ENCODE measurements at places on chromosomes 4 and X.
A peak's percentile ranks its signal among the peaks of the same experiment; 100 is the strongest.

DNA sequence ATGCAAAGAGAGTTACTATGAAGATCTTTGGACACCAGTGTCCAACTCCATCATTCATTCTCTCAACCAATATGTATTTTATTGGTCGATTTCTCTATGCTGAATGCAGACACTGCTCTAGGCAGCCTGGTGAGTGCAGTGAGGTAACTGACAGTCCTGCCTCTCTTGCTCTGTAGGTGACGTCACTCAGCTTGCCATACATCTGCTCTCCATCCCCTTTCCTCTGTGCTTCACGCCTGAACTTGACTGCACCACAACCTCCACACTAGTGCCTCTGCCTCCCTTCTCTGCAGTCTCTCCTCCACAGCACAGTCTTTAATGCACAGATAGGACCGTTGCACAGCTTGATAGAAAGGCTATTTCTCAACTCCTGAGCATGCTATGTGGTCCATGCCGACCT, 344.9 kb upstream of the NOCT start:
- no peak for DNase-seq

- no peak for DNase-seq
Observed at GRCh38 chrX:1537031-1537715, at the start of gene P2RY8. Gene P2RY8, minus strand, starts transcription at chrX:1537185. Its CDS starts 70,627 bp downstream, at chrX:1466558.

GRCh38 chrX:150635952-150636351, 57.2 kb upstream of the MTMR1 start:
- DNase-seq: no peak

- DNase-seq: peak; percentile 60
Observed at GRCh38 chr4:52263607-52264006, 212.5 kb downstream of the SPATA18 start.

DNA sequence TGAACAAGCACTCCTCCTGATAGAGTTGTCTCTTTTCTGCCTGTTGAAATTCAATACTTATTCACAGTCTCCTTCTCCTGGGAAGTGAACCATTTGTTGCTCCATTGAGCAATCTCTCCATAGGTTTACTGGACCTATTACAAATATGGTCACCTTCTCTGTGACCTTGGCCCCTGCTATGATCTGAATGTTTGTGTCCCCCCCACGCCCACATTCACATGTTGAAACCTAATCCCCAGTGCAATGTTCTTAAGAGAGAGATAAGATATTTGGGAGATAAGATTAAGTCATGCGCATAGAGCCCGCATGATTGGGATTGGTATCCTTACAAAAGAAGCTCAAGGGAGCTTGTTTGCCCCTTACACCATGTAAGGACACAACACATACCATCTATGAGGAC, 54.1 kb upstream of the GABRE start:
- no peak for DNase-seq

GRCh38 chrX:74408304-74408703, 13.0 kb upstream of the SLC16A2 start:
- DNase-seq: no peak

DNA sequence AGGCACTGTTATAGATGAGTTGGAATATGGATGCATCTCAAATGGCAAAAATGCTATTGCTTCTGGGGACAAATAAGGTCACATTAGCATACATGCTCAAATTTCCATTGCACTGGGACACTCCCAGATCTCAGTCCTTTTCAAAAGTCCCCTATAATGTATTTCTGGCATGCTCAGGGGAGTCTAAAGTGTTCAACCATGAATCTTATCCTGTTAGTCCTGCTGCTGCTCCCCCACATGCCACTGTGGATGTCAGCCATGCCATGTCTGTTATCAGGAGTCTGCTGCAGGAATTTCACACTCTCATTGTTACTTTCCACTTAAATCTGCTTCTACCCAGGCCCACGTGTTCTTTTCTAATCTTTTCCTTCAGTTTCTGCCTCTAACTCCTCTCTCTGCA, 1000.6 kb downstream of the CCSER1 start:
- DNase-seq: no peak

DNA sequence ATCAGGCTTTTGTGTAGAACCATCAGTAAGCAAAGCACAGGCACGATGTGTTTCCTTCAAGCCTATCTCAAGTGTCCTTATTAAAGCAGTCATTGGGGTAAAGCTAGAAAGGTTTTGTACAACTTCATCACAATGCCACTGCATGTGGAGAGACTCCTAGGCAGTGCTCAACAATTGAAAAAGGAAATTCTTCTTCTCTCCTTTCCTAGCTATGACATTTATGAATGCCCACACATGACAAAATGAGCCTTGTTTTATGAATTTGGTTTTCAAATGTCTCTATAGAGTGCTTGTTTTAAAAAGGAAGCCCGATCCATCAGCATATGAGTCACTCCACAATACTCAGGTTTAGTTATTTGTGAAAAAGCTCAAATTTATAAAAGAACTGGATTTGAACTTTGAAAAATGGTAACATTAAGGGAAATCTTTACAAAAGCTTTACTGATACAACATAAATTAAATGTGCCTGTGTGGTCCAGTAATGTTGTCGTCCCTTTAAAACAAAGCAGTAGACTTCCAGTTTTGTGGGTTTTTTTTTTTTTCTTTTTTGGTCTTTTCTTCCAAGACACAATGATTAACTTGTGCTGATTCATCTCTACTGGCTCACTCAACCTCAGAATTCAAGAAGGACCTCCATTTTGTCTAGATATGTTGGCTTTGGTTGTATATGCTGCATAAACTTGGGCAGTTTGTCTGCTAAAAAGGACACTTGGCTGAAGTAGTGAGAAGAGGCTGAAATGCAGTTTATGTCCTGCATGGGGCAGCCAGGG, 273.8 kb downstream of the GASK1B start:
- no peak for DNase-seq

DNA sequence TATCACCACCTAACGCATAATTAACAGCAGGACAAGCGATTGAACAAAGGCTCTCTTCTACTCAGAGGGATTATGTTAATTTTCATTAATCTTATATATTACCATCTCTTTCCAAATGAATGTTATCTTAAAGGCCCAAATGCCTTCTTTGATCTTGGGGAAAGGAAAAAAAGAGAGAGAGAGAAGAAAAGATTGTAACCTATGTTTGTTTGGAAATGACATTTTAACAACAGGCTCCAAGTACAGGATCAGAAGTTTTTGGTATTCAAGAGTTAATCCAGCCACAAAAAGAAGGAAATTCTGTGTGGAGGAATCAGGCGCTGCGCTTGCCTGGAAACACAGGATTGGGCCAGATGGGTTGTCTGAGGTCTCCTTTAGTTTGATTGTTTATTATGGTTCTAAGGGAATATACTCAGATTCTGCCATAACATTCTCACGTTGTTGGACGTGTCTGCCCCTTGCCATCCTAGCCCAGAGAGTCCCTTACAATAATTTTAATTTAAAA, 100.7 kb upstream of the STX18 start:
- no peak for DNase-seq

DNA sequence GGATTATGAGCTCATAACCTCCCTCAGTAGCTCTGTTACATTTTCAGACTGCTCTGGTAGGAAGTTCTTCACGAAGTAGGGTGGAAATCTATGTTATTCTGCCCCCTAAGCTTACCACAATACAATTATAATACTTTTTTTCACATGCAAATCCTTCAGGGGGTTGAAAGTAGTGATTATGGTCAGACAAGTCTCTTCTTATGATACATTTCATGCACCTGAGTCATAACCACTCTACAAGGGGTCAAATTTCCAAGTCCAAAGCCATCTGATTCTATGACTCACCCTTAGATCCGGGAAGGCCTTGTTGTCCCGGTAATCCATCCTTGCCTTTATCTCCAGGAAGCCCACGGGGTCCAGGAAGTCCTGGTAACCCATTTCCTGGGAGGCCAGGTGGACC, 95.2 kb downstream of the ATG4A start:
- no peak for DNase-seq

DNA sequence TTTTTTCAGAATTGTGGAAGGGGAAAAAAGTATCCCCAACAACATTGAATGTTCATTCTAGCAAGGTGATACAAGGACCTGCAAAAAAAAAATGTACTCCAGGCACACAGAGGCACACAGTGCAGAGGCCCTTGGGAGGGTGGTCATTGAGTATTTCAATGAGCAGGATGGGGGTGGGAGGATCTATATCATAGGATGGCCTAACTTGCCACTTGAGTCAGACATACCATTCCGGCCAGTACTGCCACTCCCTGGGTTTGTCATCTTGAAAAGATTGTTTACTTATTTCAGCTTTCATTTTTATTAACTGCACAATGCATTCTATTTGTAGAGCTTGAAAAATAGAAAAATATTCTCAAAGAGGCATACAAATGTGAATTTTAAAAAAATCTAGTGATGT, 18.7 kb downstream of the ZNF595 start:
- DNase-seq: no peak

DNA sequence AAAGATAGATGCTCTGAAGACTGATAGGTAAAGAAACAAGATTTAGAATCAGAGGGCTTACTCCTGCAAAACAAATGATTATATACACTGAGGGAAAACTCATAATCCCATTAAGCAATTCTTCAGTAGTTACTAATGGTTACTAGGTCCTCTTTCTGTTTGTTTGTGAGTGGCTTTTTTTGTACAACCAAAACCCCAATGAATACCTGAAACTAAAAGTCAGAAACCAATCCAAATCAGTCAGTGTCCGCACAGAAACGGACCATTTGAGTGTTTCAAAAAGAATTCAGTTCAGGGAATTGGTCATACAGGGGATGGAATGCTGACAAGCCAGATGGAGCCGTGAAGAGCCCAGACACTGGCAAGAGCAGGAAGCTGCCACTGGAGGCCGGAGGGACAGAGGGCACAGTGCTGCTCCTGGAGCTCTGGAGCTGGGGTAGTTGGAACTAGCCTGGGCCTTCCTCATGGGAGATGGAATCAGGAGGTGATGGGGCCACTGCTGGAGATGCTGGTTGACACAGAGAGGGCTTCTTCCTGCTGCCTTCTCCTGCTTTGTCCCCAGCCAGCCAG, 31.9 kb downstream of the SETD7 start:
- DNase-seq: peak; percentile 19

GRCh38 chr4:124449881-124450280, 262.7 kb downstream of the ANKRD50 start:
- DNase-seq: no peak

GRCh38 chr4:105305019-105305836, 158.6 kb downstream of the TET2 start:
- DNase-seq: no peak

DNA sequence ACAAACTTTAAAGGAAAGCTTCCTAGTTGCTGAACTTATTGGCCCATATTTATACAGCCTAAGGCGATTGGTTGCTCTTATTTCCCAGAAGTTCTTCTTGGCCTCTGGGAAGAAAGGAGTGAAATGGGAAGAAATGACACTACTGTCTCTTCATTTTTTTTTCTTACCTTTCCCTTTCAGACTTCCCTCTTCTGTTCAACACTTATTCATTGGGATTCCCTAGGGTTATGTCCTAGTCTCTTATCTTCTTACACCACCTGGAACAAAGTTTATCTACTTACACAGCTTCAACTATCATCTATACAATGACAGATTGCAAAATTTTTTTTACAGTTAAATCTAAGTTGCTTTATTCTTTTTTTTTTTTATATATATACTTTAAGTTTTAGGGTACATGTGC, 68.0 kb downstream of the SNX12 start:
- DNase-seq: no peak

DNA sequence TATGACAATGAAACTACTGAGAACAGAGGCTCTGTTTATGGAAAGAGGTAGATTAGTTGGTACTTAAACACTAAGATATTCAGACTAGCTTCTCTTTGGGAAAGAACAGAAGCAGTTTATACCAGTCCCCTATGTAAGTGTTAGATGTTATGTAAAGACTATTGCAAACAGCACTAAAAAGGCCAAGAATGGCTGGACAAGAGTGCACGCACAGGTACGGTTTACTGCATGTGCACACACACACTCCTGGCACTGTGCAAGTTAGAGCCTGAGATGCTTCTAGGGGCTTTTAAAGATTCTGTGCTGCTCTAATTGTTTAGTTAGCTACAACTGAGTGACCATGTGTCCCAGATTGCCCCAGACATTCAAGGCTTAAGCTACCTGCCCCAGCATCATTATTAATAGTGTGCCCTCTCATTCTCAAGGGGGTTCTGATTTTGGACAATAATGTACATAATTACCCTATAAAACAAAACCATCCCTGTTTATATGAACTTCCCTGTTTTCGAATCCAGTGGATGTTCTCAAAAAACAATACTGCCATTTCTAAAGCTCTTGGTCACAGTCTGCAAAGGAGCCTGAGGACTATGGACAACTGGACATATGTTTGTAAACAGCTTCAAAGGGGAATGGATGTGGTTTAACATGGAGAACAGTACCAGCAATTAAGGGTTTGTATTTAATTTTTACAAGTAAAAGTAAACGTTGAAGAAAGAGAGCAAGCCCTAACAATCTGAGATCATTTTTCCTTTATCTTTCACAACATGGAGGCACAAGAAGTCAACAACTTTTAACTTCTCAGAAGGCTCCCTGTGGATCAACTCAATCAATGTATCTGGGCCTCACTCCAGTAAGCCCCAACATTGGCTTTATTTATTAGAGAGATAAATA, 2.0 kb downstream of the SETD7 start:
- DNase-seq: no peak

DNA sequence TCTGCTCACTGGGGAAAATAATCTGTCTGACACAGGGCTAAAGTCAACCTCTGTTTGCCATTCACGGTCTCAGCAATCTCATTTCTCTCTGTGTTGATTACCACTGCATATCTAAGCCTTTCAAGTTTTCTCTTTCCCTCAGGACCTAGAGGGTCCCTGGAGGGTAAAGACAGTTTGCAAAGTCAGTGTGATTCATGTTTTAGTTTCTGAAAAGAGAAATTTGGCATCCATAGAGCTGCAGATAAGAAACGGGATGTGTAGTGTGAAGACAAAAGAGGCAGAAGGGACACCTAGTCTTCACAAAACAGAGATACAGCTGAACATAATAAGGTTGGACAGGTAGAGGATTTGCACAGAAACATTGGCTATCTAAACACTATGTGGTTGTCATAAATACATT, 34.5 kb upstream of the KDR start:
- no peak for DNase-seq

- peak; percentile 30 for DNase-seq
Observed at GRCh38 chrX:40245488-40246071, 147.8 kb upstream of the BCOR start.

GRCh38 chr4:54696649-54697048, 38.9 kb downstream of the KIT start:
- no peak for DNase-seq

DNA sequence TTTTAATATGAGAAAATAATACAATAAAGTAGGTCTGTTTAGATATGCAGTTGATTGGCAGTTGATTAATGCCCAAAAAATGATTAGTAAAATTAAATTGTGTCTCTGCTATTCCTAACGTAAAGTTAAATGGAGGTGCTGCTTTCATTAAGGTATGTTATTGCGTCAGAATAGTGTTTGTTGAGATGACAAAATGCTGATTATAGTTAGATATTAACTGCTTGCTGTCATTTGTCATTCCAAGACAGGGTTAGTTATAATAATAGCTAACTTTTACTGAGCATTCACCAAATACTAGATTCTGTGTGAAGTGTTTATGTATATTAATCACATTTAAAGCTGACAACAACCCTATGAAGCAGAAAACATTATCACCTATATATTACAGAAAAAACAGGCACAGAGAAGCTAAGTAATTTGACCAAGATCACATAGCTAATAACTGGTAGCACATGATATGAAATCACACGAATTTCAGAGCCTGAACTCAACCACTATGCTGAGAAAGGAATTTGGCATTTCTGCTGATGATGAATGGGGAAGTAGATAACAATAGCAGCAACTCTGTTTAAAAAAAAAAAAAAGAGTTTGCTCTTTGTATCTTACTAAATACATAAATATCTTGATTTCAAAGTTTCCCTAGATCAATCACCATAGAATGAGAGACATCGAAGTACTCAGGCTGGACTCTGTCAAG, 59.7 kb upstream of the WDR44 start:
- DNase-seq: no peak

- DNase-seq: peak; percentile 57
Observed at GRCh38 chrX:75781611-75782010, 3.4 kb downstream of the MAGEE2 start.

Data from cerebellum (tissue), 4 donors.